ENCODE measurements at places on chromosomes 7 and 10.

DNA sequence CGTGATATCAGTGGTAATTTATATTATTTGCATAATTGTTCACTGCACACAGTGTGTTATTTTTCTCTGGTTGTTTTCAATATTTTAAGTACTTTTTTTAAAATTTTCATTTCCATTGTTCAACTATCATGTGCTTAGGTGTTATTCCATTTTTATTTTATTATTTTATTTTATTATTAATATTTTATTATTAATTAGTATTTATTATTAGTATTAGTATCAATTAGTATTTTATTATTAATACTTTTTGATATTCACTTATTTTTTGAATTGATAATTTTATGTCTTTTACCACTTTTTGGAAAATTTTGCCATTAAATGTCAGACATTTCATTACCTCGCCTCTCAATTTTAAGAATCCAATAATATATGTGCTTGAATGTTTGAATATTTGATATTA is 593.8 kb upstream of the GRM3 start:
- no peak for DNase-seq

DNA sequence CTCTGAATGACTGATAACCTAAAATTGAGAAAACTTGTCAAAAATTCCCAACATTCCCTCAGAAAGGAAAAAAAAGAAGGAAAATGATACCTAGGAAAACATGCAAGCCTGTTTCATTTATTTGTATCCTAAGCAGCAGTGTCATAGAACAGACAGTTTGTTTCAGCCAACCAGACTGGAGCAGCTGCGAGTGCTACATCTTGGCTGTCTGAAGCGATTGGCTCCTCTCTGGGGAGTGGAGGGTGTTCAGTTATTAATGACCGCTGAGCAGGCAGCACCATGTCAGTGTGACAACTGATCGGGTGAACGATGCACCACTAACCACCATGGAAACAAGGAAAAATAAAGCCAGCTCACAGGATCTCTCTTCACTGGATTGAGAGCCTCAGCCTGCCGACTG is at the start of gene LRRN3:
Gene LRRN3, plus strand, starts transcription at position 282 of the 400 bp plus-strand sequence. CDS start 31,646 bp downstream, outside the sequence.
- peak; percentile 68 for DNase-seq

- DNase-seq, result no peak
These were observed 16.1 kb downstream of the GNAI1 start for GRCh38 chr7:80150611-80151273.

DNA sequence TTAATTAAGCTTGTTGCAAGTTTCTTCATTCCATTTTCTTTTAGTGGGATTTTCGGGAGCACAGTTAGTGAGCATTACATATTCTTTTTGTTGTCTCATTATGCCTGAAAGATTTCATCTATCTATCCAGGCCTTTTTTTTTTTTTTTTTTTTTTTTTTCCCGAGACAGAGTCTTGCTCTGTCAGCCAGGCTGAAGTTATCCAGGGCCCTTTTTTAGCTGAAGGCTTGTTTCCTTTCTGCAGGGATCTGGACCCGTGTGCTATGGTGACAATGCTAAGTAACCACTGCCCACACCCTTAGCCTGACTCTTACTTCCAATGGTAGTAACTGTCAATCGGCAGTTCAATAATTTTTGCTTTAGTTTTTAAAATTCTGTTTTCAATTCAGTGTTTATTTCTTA is 190.8 kb upstream of the MTPN start:
- no peak for DNase-seq
